ENCODE measurements at places on chromosomes 1 and 21.

DNA sequence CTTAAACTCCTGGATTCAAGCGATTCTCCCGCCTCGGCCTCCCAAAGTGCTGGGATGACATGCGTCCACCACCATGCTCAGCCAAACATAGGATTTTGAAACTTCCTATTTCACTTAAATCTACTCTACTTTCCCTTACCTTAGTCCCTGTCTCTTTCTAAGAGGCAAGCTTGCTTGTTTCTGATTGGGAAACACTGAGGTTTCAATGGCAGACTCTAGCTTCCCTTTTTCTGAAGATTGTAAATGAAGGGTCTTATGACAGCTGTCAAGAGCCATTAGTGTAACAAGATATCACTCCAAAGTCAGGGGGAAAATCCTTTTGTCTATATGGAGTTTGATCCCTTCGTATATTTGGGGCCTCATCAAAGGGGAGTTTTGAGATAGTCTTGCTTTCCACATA, 23.5 kb upstream of the LMO4 start:
- DNase-seq, result no peak

GRCh38 chr1:43766086-43766784, 58.9 kb downstream of the ST3GAL3 start:
- DNase-seq, result peak; percentile 38

DNA sequence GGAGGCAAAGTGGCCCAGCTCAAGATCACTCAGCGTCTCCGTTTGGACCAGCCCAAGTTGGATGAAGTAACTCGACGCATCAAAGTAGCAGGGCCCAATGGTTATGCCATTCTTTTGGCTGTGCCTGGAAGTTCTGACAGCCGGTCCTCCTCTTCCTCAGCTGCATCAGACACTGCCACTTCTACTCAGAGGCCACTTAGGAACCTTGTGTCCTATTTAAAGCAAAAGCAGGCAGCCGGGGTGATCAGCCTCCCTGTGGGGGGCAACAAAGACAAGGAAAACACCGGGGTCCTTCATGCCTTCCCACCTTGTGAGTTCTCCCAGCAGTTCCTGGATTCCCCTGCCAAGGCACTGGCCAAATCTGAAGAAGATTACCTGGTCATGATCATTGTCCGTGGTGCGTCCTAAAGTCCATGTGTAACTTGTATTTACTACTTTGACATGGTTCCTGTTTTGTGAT, 2.7 kb downstream of the RBM15 start:
- no peak for DNase-seq

DNA sequence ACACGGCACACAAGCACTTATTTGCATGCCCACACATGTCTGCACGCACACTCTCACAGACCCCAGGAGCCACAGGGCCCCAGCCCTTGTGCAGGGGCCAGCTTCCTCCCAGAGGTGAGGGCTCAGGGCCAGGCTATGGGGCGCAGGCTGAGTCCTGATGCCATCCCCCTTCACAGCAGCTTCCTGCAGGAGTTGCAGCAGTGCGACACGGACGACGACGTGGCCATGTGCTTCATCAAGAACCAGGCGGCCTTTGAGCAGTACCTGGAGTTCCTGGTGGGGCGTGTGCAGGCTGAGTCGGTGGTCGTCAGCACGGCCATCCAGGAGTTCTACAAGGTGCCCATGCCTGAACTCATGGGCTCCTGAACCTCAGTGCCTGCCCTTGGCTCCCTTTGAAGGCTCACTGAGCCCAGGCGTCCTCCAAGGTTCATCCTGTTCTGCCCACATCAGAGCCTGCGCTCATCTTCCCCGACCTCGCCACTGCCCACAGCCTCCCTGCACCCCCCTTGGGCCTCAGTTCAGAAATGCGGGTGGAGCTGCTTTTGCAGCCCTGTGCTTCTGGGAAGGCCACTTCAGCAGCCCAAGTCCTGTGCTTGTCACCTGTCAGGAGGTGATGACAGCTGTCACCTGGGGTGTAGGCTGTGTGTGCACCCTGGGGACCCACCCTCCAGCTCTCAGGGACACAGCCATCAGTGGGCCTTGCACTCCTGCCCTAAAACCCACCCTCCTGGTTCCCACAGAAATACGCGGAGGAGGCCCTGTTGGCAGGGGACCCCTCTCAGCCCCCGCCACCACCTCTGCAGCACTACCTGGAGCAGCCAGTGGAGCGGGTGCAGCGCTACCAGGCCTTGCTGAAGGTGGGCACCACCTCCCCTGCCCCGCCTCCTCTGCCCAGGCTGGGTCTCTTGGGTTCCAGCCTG, 66.6 kb downstream of the TRIM11 start:
- DNase-seq, result no peak

- no peak for DNase-seq
Observed at GRCh38 chr1:97986041-97987005, 65.5 kb upstream of the DPYD start.

DNA sequence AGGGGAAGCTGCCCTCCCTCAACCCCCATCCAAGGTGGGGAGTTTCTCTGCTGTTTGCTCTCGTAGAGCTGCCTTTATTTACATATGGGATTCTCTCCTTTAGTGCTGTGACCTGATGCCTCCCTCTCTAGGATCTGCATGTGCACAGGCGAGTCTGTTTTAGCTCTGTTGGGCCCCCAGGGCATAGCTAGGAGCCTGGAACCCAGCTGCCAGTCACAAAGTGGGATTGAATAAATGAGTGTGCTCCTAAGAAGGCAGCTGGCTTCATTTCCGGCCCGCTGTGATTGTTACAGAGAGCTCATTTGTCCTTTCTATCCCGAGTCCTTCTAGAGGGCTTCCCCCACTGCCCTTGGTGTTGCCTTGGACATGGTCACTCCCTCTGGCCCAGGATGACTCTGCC, 176.6 kb downstream of the GRIK3 start:
- no peak for DNase-seq

DNA sequence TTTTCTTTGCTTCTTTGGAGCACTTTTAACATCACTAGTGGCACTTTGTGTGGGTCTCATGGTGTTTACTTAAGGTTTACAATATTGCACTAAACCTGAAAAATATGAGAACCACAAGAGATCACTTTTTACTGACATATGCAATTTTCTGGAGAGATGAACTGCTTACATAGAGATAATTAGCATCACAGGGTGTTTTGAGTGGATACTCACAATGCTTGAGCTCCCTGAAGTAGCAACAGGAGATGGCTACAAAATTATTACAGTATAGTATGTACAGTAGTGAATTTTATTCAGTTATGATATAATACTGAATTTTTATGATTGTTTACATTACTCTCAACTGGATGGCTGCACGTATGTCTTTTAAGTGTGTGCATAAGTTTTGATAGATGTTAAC, 22.6 kb downstream of the RPRD2 start:
- peak; percentile 57 for DNase-seq
